Endothelial cell (in vitro differentiated cells): ENCODE measurements at places on chromosomes 13 and 19. TPM values are rescaled to one million over a fixed set of nuclear protein-coding genes. Genes with fewer than 3 reads are reported as not detected.
A peak's percentile ranks its signal among the peaks of the same experiment; 100 is the strongest.

GRCh38 chr13:114106991-114107685, 25.3 kb downstream of the RASA3 start:
- no peak for DNase-seq
- H3K36me3 ChIP-seq: peaks cover 14% of the 10 kb centered on the region
- H3K27me3 ChIP-seq: peaks cover 18% of the 10 kb centered on the region
- peak overlapping the region; percentile 64 for H3K27ac ChIP-seq

DNA sequence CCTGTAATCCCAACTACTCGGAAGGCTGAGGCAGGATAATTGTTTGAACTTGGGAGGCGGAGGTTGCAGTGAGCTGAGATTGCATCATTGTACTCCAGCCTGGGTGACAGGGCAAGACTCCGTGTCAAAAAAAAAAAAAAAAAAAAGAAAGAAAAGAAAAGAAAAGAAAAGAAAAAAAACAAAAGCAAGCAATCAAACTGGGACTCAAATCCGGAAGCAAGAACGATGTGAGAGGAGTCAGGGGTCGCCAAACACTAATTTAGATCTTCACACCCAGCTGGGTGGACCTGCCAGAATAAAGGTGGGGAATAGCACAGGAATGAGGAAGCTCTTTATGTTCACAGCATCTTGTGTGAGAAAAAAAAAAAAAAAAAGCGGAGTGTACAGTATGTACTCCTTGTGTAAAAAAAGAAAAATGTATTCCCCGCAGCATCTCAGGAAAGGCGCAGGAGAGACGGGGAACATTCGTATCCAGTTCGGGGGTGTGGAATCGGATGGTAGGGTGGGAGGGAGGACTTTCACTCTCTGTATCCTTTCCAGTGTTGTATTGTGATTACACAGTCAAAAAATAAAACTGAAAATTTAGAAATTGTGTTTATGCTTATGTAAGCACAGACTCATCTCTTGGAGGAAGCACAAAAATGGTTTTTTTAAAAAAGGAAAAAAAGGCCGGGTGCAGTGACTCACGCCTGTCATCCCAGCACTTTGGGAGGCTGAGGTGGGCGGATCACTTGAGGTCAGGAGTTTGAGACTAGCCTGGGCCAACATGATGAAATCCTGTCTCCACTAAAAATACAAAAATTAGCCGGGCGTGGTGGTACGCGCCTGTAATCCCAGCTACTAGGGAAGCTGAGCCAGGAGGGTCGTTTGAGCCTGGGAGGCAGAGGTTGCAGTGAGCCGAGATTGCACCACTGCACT, 7.6 kb downstream of the DNAJB1 start:
- H3K36me3 ChIP-seq: peaks cover 11% of the 10 kb centered on the region
- no peak for DNase-seq
- peaks cover 2% of the 10 kb centered on the region for H3K27me3 ChIP-seq
- H3K4me3 ChIP-seq: no peak overlapping the region

DNA sequence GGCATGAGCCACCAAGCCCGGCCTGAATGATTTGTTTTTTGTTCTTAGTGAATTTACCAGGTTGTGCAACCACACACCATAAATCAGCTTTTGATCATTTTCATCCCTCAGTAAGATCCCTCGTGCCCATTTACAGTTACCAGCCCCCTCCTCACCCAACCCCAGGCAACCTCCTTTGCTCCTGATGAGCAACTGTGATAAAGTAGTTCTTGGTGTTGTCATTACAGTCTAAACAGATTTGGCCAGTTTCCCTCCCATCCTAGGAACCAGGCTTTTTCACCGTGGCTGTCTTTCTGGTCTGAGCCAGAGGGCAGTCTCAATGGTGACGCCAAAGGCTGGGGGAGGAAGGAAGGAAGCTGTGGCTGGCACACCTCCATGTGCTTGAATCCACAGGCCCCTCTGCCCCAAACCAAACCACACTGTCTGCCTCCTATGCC, 61.2 kb upstream of the WDFY2 start:
- H3K36me3 ChIP-seq: no peaks in the 10 kb centered on the region
- no peak overlapping the region for H3K4me3 ChIP-seq
- no peak overlapping the region for H3K27ac ChIP-seq

- no peak overlapping the region for H3K27ac ChIP-seq
- peaks cover 9% of the 10 kb centered on the region for H3K36me3 ChIP-seq
- H3K4me1 ChIP-seq: peaks cover 24% of the 10 kb centered on the region
- H3K4me3 ChIP-seq: no peak overlapping the region
- no peak for DNase-seq
Measured at GRCh38 chr13:32733690-32734089, 147.4 kb downstream of the PDS5B start.

DNA sequence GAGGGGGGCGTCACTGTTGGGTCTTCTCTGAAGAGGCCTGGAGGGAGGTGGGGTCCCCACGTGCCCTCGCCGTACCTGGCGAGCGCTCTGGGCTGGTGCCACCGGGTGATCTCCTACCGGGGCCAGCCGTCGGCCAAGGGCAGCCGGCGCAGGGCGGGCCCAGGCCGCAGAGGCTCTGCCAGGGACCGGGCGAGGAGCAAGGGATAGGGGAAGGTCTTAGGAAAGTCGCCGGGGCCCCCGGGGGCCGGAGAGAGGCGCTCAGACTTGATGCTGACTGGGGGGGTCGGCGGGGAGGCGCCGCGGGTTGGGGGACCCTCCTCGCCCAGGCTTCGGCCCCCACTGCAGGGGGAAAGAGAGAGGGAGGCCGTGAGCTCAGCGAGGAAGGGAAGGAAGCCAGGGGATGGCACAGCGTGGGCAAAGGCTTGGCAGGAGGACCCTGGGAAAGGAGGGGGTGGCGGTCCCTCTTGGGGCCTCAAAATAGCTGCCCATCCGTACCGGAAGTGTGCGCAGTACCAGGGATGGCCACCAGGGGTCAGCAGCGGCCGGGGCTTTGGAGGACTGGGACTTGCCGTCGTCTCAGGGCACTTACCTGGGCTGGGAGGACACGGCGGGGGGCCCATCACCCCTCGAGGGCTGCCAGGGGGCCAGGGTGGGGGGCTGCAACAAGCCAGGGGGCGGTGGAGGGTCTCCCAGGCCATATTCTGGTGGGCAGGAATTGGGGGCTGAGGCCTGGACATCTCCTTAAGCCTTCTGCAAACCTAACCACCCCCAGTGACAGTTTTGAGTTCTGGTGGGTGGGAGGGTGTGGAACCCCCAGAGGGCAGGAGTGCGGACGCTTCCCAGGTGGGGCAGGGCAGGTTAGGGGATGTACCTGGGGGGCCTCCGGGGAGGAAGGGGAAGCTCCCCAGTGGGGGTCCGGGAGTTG, 7.7 kb upstream of the TMEM161A start:
- H3K4me1 ChIP-seq: no peaks in the 10 kb centered on the region
- H3K4me3 ChIP-seq: no peak overlapping the region
- peaks cover 4% of the 10 kb centered on the region for H3K27me3 ChIP-seq

DNA sequence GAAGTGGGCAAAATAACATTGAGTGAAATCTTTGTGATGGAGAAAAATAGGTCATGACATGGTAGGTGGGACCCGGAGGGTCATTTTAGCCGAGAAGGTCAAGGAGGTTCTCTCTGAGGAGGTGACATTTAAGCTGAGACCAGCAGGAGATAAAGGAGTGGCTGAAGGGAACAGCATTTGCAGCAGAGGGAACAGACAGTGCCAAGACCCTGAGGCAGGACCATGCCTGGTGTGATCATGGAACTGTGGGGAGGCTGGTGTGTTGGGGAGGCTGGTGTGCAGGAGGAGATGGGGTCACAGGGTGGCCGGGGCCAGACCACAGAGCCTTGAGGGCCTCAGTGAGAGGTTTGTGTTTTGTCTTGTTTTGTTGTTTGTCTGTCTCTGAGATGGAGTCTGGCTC, 59.4 kb upstream of the KLF2 start:
- peaks cover 5% of the 10 kb centered on the region for H3K4me1 ChIP-seq
- H3K27me3 ChIP-seq: peaks cover 10% of the 10 kb centered on the region
- no peak for DNase-seq
- peaks cover 3% of the 10 kb centered on the region for H3K36me3 ChIP-seq

- peak overlapping the region; percentile 35 for H3K4me3 ChIP-seq
- no peak overlapping the region for H3K27ac ChIP-seq
- peaks cover 2% of the 10 kb centered on the region for H3K36me3 ChIP-seq
- peak; percentile 62 for DNase-seq
- peaks cover 3% of the 10 kb centered on the region for H3K27me3 ChIP-seq
- H3K4me1 ChIP-seq: peaks cover 4% of the 10 kb centered on the region
Measured at GRCh38 chr19:17829855-17830566, 8.7 kb upstream of the INSL3 start.

GRCh38 chr13:106568299-106569003, 514 bp upstream of the ARGLU1 start:
- H3K27ac ChIP-seq: peak overlapping the region; percentile 87
- peak overlapping the region; percentile 100 for H3K4me3 ChIP-seq
- DNase-seq: no peak
- H3K4me1 ChIP-seq: peaks cover 47% of the 10 kb centered on the region
- peaks cover 13% of the 10 kb centered on the region for H3K36me3 ChIP-seq

DNA sequence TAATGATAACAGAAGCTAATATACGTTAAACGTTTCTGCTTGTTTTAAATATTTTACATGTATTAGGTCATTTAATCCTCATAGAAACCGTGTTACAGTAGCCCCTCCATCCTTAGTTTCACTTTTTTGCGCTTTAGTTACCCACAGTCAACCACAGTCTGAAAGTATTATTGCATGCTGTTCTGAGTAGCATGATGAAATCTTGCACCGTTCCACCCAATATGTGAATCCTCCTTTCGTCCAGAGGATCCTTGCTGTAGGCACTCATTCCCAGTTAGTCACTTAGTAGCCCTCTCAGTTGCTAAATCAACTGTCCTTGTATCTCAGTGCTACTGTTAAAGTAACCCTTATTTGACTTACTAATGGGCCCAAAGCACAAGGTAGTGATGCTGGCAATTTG, 257.8 kb downstream of the ENOX1 start:
- H3K27me3 ChIP-seq: no peaks in the 10 kb centered on the region
- no peak for DNase-seq
- H3K4me3 ChIP-seq: no peak overlapping the region
- no peak overlapping the region for H3K27ac ChIP-seq

DNA sequence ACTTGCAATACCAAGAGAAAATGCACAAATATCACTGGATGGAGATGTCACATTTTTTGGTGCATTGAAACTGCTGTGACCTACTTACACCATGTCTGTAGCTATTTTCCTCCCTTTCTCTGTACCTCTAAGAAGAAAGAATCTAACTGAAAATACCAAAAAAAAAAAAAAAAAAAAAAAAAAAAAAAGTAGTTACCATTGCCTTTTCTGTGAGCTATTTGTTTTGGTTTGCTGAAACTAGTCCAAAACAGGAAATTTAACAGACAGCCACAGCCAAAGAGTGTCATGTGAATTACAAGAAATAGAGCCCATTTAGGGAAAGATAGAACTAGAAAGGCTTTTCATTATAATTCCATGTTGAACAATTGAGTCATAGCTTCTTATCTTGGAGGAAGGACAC, 37.3 kb downstream of the TNFSF13B start:
- peaks cover 1% of the 10 kb centered on the region for H3K27me3 ChIP-seq
- H3K4me3 ChIP-seq: no peak overlapping the region
- no peaks in the 10 kb centered on the region for H3K36me3 ChIP-seq
- H3K27ac ChIP-seq: no peak overlapping the region
- no peaks in the 10 kb centered on the region for H3K4me1 ChIP-seq
- no peak for DNase-seq

DNA sequence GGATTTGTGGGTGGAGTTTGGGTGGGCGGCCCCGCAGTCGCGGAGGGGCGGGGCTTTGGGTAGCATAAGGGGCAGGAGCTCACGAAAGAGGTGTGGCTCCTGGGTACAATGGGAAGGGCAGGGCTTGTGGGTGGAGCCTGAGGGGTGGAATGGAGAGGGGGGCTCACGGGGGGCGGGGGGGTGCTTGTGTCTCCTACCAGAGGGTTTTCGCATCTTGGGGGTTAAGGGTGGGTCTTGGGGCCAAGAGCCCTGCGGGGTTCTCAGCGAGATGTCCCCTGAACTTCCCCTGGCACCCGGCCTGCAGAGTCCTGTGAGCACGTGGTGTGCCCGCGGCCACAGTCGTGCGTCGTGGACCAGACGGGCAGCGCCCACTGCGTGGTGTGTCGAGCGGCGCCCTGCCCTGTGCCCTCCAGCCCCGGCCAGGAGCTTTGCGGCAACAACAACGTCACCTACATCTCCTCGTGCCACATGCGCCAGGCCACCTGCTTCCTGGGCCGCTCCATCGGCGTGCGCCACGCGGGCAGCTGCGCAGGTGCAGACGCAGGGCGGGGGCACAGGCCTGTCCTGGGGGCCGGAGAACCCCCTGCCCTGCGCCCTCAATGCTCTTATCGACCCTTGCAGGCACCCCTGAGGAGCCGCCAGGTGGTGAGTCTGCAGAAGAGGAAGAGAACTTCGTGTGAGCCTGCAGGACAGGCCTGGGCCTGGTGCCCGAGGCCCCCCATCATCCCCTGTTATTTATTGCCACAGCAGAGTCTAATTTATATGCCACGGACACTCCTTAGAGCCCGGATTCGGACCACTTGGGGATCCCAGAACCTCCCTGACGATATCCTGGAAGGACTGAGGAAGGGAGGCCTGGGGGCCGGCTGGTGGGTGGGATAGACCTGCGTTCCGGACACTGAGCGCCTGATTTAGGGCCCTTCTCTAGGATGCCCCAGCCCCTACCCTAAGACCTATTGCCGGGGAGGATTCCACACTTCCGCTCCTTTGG, 5.1 kb downstream of the FSTL3 start:
- H3K4me1 ChIP-seq: peaks cover 2% of the 10 kb centered on the region
- H3K36me3 ChIP-seq: no peaks in the 10 kb centered on the region
- peak; percentile 91 for DNase-seq
- no peak overlapping the region for H3K27ac ChIP-seq
- peaks cover 3% of the 10 kb centered on the region for H3K27me3 ChIP-seq
- peak overlapping the region; percentile 93 for H3K4me3 ChIP-seq

- H3K4me3 ChIP-seq: no peak overlapping the region
- H3K27me3 ChIP-seq: peaks cover 2% of the 10 kb centered on the region
- no peak overlapping the region for H3K27ac ChIP-seq
- H3K36me3 ChIP-seq: peaks cover 10% of the 10 kb centered on the region
- no peaks in the 10 kb centered on the region for H3K4me1 ChIP-seq
- DNase-seq: no peak
Measured at GRCh38 chr19:54586397-54586796, 7.0 kb upstream of the LILRA1 start.

GRCh38 chr19:9116547-9116946, 984 bp upstream of the OR7G1 start:
- H3K4me1 ChIP-seq: no peaks in the 10 kb centered on the region
- no peaks in the 10 kb centered on the region for H3K27me3 ChIP-seq
- no peak overlapping the region for H3K27ac ChIP-seq
- peaks cover 14% of the 10 kb centered on the region for H3K36me3 ChIP-seq
- no peak for DNase-seq
- no peak overlapping the region for H3K4me3 ChIP-seq

- DNase-seq: no peak
- H3K4me1 ChIP-seq: peaks cover 9% of the 10 kb centered on the region
- H3K36me3 ChIP-seq: no peaks in the 10 kb centered on the region
- H3K4me3 ChIP-seq: no peak overlapping the region
- H3K27me3 ChIP-seq: peaks cover 15% of the 10 kb centered on the region
Measured at GRCh38 chr13:30373727-30374126, 48.6 kb upstream of the UBE2L5 start.

- no peak for DNase-seq
- peaks cover 53% of the 10 kb centered on the region for H3K36me3 ChIP-seq
- H3K27me3 ChIP-seq: peaks cover 32% of the 10 kb centered on the region
- peak overlapping the region; percentile 4 for H3K4me3 ChIP-seq
- peaks cover 11% of the 10 kb centered on the region for H3K4me1 ChIP-seq
Measured at GRCh38 chr19:38711726-38712153, 32.5 kb downstream of the CAPN12 start.

GRCh38 chr13:45728759-45729158, 26.6 kb downstream of the CBY2 start:
- H3K27ac ChIP-seq: no peak overlapping the region
- peaks cover 22% of the 10 kb centered on the region for H3K4me1 ChIP-seq
- peaks cover 7% of the 10 kb centered on the region for H3K27me3 ChIP-seq
- peaks cover 3% of the 10 kb centered on the region for H3K36me3 ChIP-seq
- no peak overlapping the region for H3K4me3 ChIP-seq
- peak; percentile 40 for DNase-seq

The CDC42EP5 gene
- total RNA-seq: 21.4 TPM

The THSD8 gene
- 14.2 TPM for total RNA-seq

The ZDHHC20 gene
- 72.5 TPM for total RNA-seq

The OCEL1 gene
- total RNA-seq: 16.5 TPM

The SLC1A6 gene
- 8.3 TPM for total RNA-seq
